Suppressor macrophage treated with lipopolysaccharide for 4 hours (primary cell): ENCODE measurements at places on chromosomes 13 and 19.

- no peak for DNase-seq
These were observed 31.2 kb downstream of the SPRYD7 start for GRCh38 chr13:49904729-49905456.

GRCh38 chr19:58021541-58022282 lies 12.1 kb upstream of the ZSCAN1 start:
- DNase-seq, result peak; percentile 39

- DNase-seq, result peak; percentile 64
These were observed 189.2 kb downstream of the DLEU7 start for GRCh38 chr13:50654331-50654730.

GRCh38 chr13:45361596-45362206 lies 20.7 kb upstream of the TPT1 start:
- no peak for DNase-seq

GRCh38 chr19:54104998-54105715 lies 2.5 kb downstream of the NDUFA3 start:
- DNase-seq, result no peak

DNA sequence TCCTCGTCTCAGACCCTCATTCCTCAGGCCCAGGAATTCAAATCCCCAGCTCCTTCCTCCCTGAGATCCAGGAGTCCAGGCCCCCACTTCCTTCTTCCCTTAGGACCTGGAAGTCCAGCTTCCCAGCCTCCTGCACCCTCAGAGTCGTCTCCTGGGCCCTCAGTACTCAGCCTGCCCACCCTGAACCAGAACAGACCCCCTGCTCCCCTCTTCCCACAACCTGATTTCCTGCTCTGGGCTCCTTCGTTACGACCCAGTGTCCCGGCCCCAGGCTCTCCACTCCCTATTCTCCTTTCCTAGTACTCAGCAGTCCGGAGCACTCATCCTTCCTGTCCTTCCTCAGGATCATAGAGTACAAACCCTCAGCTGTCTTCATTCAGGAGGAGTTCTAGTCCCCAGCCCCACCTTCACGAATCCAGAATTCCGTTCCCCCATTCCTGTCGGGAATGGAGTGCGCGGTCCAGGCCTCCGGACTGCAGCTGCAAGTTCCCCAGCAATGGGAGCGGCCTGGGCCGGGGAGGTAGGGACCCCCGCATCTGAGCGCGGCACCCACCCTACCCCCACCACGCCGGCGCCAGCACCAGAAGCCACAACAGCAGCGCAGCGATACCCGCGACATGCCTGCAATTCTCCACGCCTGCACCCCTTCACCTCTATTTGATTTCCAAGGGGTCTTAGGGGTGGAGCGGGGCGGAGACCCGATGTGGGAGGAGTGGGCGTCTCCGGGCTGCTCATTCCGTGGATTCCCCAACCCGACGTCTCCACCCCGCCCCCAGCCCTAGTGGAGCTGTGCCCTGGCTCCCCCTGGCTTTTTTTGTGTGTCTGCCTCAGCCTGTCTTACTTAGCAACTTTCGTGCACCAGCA lies 12.7 kb downstream of the EGLN2 start:
- no peak for DNase-seq

- no peak for DNase-seq
These were observed 12.0 kb upstream of the MATK start for GRCh38 chr19:3798137-3798536.

DNA sequence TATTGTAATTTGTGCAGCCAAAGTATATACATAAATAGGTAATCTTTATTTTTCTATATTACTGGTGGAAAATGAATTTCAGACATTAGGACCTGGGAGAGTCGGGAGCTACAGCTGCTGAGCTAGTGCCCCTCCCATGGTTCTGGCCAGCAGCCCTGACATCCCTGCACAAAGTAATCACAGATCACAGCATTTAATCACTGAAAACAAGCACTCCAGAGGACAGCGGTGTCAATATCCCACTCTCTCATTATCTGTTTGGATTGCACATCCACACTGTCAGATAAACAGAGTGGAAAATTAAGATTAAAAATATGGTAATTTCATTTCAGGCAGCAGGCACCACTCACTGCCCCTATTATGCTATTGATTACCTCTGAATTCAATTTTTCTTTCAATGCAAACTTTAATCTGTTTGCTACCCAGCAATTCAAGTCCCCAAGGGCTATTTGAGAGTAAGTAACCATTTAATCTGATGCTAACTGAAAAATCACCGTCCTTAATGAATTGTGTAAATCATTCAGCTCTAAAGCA lies 254.1 kb upstream of the SOX21 start:
- DNase-seq, result no peak

- DNase-seq, result no peak
These were observed 1.2 kb downstream of the TPGS1 start for GRCh38 chr19:508204-509150.

GRCh38 chr13:19117913-19118739 lies 63.5 kb downstream of the TUBA3C start:
- DNase-seq, result no peak

GRCh38 chr13:40970803-40971202 lies 48.3 kb downstream of the ELF1 start:
- no peak for DNase-seq

DNA sequence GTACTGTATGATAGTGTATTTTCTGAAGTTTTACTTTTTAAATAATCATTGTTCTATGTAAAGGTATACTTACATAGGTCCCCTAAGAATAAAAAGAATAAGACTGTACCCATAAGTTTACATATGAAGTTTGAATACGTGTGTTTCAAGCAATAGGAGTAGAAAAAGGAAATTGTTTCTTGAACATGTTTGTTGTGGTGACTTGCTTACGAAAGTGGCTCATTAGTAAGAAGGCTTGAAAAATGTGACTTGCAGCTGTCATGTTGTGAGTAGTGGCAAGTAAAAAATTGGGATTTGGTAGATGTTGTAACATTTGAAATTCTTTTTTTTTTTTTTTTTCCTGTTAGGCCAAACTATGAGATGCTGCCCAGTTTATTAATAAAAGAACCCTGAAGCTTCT lies 203.3 kb downstream of the LMO7 start:
- peak; percentile 31 for DNase-seq

- DNase-seq, result peak; percentile 38
These were observed 3.9 kb upstream of the IL12RB1 start for GRCh38 chr19:18090545-18091216.

DNA sequence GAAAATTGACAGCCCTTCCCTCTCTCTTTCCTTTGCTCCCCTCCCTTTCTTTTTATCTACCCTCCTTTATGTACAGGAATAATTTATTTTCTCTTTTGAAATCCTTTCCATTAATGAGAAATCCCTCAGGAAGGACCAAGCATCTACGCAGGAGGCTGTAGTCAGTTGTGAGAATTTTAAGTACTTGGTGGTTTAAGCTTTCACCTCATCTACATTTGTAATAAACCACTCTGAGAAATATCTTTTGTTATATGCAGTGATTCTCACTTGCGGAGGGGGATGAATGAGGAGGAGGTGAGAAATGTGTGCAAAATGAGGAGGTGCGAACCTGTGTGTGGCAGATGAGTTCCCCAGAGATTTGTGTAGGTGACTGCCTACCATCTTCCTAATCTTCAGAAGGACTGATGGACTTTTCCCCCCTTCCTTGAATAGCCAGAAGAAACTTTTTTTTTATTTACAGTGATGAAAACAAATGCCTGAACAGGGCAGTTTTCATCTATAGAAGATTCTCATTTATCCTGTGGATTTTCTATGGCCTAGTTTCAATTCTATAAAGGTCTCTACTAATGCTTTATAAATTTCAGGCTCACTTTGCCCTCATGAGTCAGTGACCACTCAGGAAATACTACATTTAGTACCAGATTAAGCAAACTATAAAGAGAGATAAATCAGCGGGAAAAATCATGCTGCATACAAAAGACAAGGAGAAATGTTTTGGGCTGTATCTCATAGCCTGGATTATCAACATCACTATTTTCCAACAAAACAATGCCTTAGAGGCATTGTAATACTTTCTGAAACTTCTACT lies 118.3 kb downstream of the LHFPL6 start:
- DNase-seq, result no peak

DNA sequence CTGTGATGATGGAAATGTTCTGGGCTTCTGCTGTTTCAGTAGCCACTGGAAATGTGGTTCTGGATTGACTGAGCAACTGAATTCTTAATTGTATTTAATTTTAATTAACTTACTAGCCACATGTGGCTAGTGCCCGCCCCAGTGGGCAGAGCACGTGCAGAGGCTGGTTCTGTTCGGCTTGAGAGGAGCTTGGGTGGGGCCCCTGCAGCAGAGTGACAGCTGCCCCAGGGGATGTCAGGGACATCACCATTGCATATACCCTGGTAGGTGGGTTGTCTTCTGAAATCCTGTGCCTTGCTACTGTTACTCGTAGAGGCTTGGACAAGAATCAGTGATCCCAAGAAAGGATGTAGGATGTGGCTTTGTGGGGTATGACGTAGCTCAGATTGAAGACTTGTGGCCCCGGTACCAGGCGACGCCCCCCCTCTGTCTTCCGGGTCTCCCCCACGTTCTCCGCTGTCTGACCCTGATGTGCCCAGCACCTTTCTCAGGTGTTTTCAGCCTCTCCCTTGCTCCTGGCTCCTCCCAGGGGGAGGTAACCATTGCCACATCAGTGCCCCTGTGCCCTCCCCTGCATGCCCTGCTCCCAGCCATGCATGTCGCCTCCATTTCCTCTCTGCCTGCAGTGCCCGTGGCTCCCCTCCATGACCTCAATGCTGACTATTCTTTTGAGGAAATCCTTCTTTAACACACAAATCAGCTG lies 102.6 kb upstream of the RNF113B start:
- peak; percentile 12 for DNase-seq
